ENCODE measurements at places on chromosomes 3 and 15.

- DNase-seq, result no peak
Observed at GRCh38 chr3:114725966-114726365, 421.1 kb downstream of the ZBTB20 start.

GRCh38 chr3:25573386-25574171 lies 91.1 kb downstream of the TOP2B start:
- DNase-seq, result peak; percentile 58

GRCh38 chr3:11037241-11037873 lies 44.8 kb downstream of the SLC6A1 start:
- DNase-seq, result no peak

DNA sequence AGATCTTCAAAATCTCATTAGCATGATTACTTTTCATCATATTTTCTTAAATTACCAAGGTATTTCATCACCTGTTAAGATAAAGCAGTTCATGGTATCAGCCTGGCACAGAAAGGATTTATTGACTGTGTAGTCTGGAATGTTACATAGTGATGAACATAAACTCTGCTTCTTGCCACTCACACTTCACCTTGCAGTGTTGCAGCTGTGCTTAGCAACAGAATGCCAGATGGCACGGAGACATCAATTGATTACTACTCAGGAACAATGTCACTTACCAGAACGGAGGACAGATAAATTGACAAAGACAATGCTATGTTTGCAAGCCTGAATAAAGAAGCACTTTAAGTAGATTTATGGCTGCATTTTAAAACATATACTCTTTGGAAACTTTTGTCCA lies 15.0 kb upstream of the BCHE start:
- no peak for DNase-seq

- DNase-seq, result no peak
Observed at GRCh38 chr3:118973050-118973449, 61.6 kb downstream of the IGSF11 start.

Data from COLO829 (cell line).